ENCODE measurements at places on chromosomes 16 and 17. TPM values are rescaled to one million over a fixed set of nuclear protein-coding genes. Genes with fewer than 3 reads are reported as not detected.

Gene EVPL
- 23.0 TPM for total RNA-seq

Gene G6PC1
- total RNA-seq, result not detected

Gene DNAH2
- 0.09 TPM for total RNA-seq

Gene KSR1
- total RNA-seq, result 23.7 TPM
